Adrenal gland (tissue), 19 donors: ENCODE measurements at places on chromosomes 7 and 10. TPM values are rescaled to one million over a fixed set of nuclear protein-coding genes. Genes with fewer than 3 reads are reported as not detected.

Gene VIPR2
- 3.8 TPM for total RNA-seq

DNA sequence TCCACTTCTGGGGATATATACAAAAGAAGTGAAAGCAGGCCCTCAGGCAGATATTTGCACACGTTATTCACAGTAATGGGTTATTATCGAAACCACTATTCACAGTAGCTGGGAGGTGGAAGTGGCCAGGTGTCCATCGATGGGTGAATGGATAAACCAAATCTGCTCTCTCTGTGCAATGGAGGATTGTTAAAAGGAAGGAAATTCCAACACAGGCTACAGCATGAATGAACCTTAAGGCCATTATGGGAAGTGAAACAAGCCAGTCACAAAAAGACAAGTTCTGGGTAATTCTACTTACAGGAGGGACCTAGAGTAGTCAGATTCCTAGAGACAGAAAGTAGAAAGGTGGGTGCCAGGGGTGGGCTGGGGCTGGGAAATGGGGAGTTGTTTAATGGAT is 48.5 kb upstream of the BHLHA15 start:
- H3K27ac ChIP-seq, result no peak overlapping the region
- no peaks in the 10 kb centered on the region for H3K36me3 ChIP-seq
- no peaks in the 10 kb centered on the region for H3K27me3 ChIP-seq
- H3K4me3 ChIP-seq, result no peak overlapping the region
- DNase-seq, result no peak

DNA sequence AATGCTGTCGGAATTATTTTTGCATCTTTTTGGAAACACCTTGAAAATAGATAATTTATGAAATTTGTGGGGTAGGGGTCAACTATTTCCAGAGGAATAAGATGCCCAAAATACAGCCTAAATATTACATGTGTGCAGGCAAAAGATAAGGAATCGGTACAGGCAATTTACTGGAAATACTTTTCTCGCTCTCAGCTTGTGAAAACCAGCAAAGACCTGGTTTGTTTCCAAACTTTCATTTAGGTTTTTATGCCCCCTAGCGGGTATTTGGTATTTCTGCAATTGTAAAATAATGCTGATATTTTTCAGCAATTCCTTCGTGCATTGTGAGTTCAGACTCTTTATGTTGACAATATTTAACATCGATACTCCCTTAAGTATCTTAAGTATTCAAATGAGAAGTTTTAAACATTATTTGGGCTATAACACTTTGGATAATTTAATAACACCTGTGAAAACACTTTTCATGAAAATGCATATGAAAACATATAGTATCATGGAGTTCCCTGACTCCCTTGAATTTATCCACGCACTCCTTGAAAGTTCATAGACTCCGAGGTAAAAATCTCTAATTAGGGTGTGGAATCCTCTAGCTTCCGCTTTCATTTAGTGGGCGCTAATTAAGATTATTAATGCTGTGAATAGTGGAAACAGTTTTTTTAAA is 132.4 kb downstream of the TSPAN12 start:
- DNase-seq, result no peak
- no peaks in the 10 kb centered on the region for H3K36me3 ChIP-seq
- no peaks in the 10 kb centered on the region for H3K4me1 ChIP-seq
- no peak overlapping the region for H3K4me3 ChIP-seq
- H3K27ac ChIP-seq, result no peak overlapping the region

DNA sequence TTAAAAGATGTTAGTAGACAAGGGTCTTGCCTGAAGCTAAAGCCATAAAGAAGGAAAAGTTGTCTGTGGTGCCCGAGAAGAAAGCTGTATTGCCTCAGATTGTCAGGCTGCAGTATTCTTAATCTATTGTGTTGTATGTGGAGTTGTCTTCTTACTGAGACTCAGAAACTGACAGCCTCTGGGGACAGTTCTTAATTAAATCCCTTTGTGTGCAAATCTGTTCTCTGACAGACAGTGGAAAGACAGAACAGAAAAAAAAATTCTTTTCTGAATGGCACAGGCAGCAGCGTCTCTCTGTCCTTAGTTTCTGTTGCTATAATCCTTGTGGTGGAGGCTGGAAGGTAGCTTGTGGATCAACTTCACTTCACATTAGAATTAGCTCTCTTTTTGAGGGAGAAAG is 16.8 kb downstream of the VWC2 start:
- no peak for DNase-seq
- H3K27me3 ChIP-seq, result no peaks in the 10 kb centered on the region
- H3K4me1 ChIP-seq, result no peaks in the 10 kb centered on the region
- H3K27ac ChIP-seq, result no peak overlapping the region
- H3K4me3 ChIP-seq, result no peak overlapping the region

- no peaks in the 10 kb centered on the region for H3K4me1 ChIP-seq
- no peak for DNase-seq
- no peak overlapping the region for H3K27ac ChIP-seq
These were observed 39.1 kb downstream of the LRRTM3 start for GRCh38 chr10:66964946-66965345.

DNA sequence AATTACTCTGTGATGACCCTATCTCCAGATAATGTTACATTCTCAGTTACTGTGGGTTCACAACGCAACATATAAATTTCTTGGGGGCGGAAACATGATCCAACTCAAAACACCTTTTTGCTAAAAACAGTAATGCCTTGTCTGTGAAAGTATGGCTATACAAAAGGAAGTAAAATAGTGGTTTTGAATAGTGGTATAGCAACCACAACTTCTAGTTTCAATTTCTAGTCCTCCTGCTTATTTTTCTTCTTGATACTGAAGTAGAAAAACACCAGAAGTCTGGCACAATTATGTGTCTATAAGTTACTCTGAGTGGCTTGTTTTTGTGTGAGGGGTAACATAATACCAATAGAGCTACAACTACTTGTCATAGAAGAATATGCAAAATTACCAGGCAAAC is 21.5 kb upstream of the ZNF800 start:
- H3K36me3 ChIP-seq, result no peaks in the 10 kb centered on the region
- no peak overlapping the region for H3K4me3 ChIP-seq
- no peaks in the 10 kb centered on the region for H3K4me1 ChIP-seq

DNA sequence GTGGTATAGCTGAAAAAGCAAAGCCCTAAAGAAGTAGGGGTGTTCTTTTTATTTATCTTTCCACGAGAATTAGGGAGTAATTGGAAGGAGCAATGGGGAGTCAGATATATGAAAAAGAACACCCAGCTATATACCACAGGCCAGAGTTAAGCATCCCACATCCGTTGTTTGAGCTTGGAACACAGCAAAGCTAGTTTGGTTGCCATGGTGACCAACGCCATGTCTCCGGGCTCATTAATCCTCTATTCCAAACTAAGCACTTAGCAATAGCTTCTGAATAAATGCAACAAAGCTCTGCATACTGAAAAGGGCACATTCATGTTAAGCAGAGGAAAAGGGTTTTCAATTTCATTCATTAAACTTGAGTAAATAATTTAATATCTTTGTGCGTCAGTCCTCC is 23.5 kb downstream of the ASB4 start:
- peak; percentile 80 for DNase-seq
- H3K27ac ChIP-seq, result no peak overlapping the region
- H3K27me3 ChIP-seq, result no peaks in the 10 kb centered on the region
- H3K4me1 ChIP-seq, result peaks cover 21% of the 10 kb centered on the region
- no peaks in the 10 kb centered on the region for H3K36me3 ChIP-seq

- no peaks in the 10 kb centered on the region for H3K27me3 ChIP-seq
- H3K4me1 ChIP-seq, result no peaks in the 10 kb centered on the region
- H3K36me3 ChIP-seq, result no peaks in the 10 kb centered on the region
- DNase-seq, result no peak
- H3K4me3 ChIP-seq, result no peak overlapping the region
These were observed 102.4 kb upstream of the VWC2 start for GRCh38 chr7:49670991-49671390.

Gene CCDC3
- 9.5 TPM for total RNA-seq

DNA sequence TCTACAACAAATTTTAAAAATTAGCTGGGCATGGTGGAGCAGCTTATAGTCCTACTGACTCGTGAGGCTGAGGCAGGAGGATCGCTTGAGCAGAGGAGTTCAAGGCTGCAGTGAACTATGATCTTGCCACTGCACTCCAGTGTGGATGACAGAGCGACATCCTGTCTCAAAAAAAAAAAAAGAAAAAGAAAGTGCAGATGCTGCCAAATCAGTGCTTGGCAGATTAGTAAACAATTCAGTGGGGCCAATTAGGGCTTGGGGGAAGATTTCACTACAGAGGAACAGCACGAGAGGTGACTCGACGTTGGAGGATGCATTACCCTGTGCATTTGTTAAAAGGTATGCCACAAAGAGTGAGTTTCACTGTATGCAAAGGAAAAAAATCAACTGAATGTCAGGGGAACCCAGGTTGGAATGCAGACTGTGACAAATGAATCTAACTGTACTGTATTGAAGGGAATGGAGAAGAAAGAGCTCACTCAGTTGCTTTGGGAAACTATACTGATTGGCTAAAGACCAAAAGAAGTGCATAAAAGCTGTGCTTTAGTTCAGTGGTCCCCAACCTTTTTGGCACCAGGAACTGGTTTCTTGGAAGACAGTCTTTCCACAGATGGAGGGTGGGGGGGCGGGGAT is 31.6 kb downstream of the GARIN1A start:
- H3K27me3 ChIP-seq, result peaks cover 2% of the 10 kb centered on the region
- no peaks in the 10 kb centered on the region for H3K36me3 ChIP-seq
- no peak for DNase-seq
- no peak overlapping the region for H3K27ac ChIP-seq
- H3K4me1 ChIP-seq, result no peaks in the 10 kb centered on the region

Gene ZNF853
- 5.8 TPM for total RNA-seq

Gene COL26A1
- 5.0 TPM for total RNA-seq

Gene MINDY4
- 14.6 TPM for total RNA-seq

Gene ASZ1
- total RNA-seq, result not detected

- no peaks in the 10 kb centered on the region for H3K4me1 ChIP-seq
- no peak overlapping the region for H3K4me3 ChIP-seq
- no peak overlapping the region for H3K27ac ChIP-seq
- DNase-seq, result no peak
- no peaks in the 10 kb centered on the region for H3K27me3 ChIP-seq
These were observed 567.5 kb downstream of the POM121L12 start for GRCh38 chr7:53602817-53603418.

Gene MMP21
- 0.11 TPM for total RNA-seq

DNA sequence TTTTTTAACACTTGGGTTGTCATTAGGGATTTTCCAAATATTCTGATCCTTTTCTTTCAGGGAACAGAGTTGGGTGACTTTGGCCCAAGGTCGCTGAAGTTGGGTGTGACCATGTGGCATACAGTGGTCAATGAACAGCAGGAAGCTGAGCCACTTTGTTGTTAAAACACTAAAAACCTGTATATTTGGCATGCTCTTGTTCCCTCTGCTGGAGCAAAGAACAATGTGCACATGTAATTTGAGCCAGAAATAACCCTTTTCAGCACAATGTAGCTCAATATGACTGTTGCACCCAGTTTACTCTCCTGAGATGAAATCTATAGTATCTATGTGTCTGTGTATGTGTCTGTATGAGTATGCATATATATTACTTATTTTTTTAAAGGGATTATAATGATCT is 74.9 kb downstream of the ADCYAP1R1 start:
- no peaks in the 10 kb centered on the region for H3K36me3 ChIP-seq
- no peaks in the 10 kb centered on the region for H3K4me1 ChIP-seq
- no peak overlapping the region for H3K27ac ChIP-seq
- no peak overlapping the region for H3K4me3 ChIP-seq
- peak; percentile 29 for DNase-seq
- H3K27me3 ChIP-seq, result no peaks in the 10 kb centered on the region

- H3K27ac ChIP-seq, result no peak overlapping the region
- H3K36me3 ChIP-seq, result no peaks in the 10 kb centered on the region
- H3K27me3 ChIP-seq, result no peaks in the 10 kb centered on the region
- DNase-seq, result no peak
- no peak overlapping the region for H3K4me3 ChIP-seq
These were observed 122.8 kb upstream of the GDF10 start for GRCh38 chr10:47176903-47177868.

DNA sequence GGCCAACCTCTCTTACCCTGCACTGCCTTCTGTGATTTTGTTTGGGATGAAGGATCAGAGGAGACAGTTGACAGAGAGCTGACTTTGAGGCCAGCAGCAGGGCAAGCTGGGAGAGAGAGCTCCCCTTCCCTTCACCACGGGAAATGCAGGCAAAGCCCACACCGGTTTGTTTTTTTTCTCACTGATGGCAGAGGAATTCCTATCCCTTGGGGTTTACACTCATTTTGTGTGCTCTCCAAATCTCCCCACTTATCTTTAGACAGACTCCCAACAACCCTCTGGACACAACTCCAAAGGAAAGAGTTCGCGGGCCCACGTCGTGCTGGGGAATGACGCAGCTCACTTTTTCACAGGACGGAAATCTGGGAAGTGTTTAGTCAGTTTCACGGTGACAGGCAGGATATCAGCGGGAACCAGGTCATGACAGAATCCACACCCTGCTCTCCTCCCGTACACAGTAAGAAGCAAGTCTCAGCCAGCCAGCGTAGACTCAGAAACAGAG is 68.3 kb upstream of the FAM171A1 start:
- H3K36me3 ChIP-seq, result no peaks in the 10 kb centered on the region
- peak overlapping the region; percentile 72 for H3K27ac ChIP-seq
- no peaks in the 10 kb centered on the region for H3K27me3 ChIP-seq
- peak; percentile 78 for DNase-seq

DNA sequence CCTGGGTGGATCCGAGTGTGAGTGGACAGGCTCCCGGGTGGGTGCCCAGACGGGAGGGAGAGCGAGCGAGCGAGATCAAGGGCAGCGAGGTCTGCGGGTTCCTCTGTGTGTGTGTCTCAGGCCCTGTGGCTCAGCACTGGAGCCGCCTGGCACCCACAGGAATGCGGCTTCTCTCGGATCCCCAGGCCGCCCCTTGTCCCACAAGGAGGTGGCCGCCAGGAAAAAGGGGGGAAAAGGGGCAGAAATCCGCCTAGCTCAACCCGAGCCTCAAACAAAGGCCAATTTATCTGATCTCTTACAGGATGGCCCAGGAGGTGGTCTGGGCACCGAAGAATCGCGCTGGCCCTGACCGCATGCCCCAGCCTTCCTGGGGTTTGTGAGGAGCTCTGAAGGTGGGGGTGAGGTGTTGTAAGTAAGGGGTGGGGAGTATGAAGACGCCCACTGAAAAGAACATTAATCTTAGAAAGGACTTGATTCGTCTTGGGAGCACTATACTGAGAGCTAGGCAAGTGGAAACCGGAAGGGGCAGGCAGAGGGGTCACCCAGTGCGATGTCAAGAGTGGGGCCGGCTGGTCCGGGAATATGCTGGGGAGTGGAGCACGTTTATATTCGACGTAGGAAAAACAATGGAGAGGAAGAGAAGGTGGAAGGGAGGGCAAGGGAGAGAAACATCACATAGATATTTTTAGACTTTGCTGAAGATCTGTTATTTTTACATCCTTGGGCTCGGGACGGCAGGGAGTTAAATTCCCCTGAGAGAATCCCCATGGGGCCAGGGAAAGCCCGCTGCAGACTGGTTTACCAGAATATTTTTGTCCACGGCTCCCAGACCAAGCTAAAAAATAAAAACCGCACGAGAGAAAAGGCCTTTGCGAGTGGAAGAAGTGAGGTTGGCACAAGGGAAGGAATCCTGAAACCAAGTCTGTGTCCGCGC is 7.2 kb downstream of the DLX5 start:
- no peak overlapping the region for H3K4me3 ChIP-seq
- peaks cover 92% of the 10 kb centered on the region for H3K27me3 ChIP-seq
- H3K4me1 ChIP-seq, result no peaks in the 10 kb centered on the region
- DNase-seq, result no peak
- no peaks in the 10 kb centered on the region for H3K36me3 ChIP-seq

Gene SH2D4B
- total RNA-seq, result not detected

Gene MYH16
- total RNA-seq, result not detected

Gene STEAP1
- total RNA-seq, result 11.8 TPM

Gene TSPAN33
- total RNA-seq, result 13.8 TPM
